Frontal cortex (tissue), 4 donors: ENCODE measurements at places on chromosomes 11 and 22.

GRCh38 chr11:60867871-60868681 is 734 bp downstream of the ZP1 start:
- DNase-seq = no peak

DNA sequence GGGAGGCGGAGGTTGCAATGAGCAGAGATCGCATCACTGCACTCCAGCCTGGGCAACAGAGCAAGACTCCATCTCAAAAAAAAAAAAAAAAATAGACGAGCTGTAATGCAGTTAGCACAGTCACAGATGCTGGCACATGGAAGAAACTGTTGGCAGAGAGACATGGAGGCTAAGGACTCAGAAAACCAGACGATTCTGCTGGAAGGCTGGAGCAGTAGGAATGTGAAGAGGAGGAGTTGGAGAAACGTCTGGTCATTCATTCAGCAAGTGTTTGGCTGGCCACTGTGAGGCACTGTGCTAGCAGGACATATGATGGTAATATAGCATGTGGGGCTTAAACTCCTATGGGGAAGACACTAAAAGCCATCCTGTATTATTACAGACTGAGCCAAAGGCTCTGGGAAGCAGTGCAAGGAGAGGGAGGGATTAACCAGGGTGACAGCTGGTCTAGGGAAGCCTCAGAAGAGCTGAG is 5.0 kb downstream of the UQCR10 start:
- DNase-seq = no peak

DNA sequence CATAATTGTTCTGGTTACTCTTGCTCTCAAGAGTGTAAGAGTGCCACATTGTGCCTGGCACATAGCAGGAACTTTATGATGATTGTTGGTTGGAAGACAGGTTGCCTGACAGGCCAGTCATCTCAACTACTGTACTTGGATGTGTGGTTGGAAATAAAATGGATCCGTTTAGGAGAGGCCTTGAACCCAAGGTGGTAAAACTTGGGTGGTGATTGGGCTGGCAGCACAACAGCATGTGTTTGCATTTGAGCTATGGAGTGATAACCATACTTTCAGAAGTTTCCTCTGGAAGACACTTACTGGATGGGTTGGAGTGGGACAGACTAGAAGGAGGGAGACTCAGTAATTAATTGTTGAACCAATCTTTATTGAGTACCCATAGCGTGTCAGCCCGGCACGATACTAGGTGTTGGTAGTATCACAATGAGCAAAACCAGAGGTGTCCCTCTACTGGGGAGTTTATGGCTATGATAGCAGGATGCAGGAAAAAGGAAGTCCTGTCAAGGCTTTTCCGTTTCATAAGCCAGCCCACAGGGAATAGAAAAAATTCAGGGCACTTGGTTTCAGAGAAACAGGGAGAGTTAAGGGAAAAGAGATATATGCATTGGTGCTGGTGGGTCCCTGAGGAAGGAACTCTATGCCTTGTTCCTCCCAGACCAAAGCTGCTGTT is 3.1 kb upstream of the TMEM109 start:
- DNase-seq = no peak

DNA sequence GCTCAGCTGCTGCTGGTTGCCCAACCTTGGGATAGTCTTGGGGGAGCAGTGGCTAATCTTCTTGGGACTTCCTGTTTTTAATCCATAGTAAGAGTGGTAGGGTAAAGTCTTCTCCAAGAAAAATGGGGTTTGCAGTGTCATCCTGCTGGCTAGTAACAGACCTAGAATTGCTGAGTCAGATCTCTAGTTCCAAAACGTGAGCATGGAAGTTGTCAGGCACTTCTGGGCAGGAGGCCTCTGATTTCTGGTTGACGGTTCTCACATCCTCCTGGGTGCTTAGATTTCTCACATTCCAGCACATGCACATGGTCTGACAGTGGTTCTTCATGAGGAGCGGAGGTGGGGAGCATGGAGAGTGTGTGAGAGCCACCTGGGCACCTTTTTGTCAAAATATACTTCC is 410.0 kb downstream of the OPCML start:
- DNase-seq = no peak

DNA sequence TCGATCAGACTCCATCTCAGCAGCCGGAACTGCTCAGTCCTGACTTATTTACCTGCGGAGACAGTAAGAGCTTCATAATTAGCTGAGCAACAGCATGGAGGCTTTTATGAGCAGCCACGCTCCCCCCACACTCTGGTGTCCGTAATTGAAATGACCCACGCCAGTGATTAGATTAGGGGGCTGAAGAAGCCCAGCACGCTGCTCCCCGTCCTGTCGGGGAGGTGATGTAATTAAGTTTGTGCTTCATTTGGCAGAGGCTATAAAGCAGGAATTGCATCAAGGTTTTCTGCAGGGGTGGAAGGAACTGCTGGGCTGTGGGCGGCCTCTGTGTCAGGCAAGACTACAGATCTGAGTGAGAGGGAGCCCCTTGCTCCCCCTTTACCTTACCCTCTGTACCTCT is 22.8 kb upstream of the HTR3A start:
- DNase-seq = no peak

DNA sequence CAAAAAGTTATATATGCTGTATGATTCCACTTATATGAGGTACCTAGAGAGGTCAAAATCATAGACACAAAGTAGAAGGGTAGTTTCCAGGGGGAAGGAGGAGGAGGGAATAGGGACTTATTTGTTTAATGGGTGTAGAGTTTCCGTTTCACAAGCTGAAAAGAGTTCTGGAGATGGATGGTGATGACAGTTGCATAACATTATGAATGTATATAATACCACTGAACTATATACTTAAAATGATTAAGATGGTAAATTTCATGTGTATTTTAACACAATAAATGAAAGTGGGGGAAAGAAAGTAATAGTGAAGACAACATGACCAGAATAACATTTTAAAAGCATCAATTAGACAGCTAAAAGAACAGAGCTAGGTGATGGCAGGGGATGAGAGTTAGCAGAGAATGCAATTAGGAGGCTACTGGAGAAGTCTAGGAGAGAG is 51.2 kb downstream of the MRTFA start:
- no peak for DNase-seq

GRCh38 chr11:72897506-72897905 is 83.3 kb downstream of the ATG16L2 start:
- no peak for DNase-seq

GRCh38 chr22:37467391-37467955 is 18.7 kb downstream of the MFNG start:
- no peak for DNase-seq

- no peak for DNase-seq
Observed at GRCh38 chr22:40797427-40797826, 21.7 kb downstream of the SLC25A17 start.

DNA sequence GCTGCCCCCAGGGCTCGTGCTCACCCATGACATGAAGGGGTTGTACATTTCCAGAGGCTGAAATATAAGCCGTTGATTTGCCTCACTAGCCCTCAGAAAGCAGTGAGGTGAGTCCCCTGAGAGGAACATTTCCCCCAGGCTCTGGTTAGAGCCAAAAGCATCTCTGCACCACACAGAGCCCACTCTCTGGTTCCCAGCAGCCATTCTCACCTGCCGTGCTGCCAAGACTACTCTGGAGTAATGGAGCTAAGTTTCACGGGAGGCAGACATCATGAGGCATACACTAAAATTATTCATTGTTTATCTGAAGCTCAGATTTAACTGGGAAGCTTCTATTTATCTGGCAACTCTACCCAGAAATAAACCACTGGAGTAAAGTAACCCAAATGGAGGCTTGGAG is 40.8 kb downstream of the CACNA1I start:
- no peak for DNase-seq

DNA sequence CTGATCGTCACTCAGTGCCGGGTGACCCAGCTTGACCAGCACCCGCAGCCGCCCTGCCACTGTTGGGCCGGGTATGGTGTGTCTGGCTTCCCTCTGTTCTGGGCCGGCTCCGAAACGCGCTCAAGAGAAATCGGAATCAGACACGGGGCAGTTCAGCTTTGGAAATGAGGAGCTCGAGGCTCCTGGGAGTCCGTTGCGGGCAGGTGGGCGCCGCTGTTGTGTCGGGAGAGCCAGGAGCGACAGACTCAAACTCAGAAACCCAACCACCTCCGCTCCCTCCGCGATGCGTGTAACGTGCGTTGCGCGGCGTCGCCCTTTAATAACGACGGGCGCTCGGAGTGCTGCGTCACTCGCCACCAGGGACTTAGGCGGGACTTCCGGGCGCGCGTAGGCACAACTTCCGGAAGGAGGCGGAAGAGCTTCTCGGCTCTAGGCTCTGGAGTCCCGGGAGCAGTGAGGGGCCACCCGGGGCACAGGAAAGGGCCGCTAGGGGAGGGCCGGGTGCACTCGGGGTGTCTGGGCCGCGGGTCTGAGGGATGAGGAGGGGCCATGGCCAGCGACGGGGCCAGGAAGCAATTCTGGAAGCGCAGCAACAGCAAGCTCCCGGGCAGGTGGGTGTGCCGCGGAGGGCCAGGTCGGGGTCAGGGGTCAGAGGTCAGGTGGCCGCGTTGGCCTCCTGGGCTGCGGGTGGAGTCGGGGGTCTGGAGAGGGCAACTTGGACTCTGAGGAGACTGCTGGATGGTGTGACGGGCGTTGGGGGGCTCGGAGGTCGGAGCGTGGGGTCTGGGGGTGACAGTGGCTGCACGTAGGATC is at the start of gene TBC1D22A:
TSS of gene TBC1D22A (plus strand) at position 413 of the 813 bp plus-strand sequence. CDS start at position 550, 137 bp downstream.
- peak; percentile 92 for DNase-seq

DNA sequence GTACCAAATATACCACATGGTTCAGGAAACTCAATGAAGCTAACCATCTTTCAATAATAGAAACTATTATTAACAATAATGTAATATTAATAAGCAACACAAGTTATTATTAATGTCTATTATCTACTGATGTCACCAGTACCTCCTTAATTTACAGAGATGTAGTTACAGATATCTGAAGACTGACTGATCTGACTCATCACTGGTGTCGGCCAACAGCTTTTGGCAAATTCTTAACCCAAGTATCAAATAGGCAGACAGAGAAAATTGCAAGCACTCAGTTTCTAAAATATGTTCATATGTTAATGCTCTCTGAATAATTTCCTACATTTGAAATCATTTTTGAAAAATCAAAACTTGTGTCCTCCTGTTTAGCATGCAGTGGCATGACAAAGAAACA is 100.4 kb upstream of the DDI1 start:
- DNase-seq = no peak

DNA sequence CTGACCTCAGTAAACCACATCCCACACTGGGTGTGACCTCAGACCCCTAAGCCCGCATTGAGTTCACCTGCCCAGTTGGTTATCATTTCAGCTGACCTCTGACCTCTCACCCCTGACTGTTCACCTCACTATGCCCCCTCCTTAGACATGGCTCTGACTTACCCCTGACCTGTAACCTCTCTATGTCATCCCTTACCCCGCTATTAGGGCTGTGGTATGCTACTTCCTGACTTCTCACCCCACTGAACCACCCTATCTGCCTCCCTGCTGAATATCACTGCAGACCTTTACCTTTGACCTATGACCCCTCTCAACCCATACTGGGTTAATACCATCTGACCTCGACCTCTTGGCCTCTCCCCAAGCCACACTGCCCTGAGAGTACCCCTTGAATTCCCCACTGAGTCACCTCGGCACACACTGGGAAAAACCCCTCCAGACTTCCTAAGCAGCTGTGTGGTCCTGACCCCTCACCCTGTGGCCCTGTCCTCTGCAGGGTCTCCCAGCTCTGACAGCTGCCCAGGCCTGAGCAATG is 8.3 kb downstream of the PLCB3 start:
- no peak for DNase-seq

- no peak for DNase-seq
Observed at GRCh38 chr11:9160166-9160565, 68.8 kb upstream of the SCUBE2 start.

- DNase-seq = no peak
Observed at GRCh38 chr11:62857541-62857982, 18.2 kb upstream of the WDR74 start.

- no peak for DNase-seq
Observed at GRCh38 chr11:11320825-11321224, 32.2 kb downstream of the CSNK2A3 start.

GRCh38 chr22:42560781-42561180 is 7.0 kb downstream of the SERHL2 start:
- no peak for DNase-seq

DNA sequence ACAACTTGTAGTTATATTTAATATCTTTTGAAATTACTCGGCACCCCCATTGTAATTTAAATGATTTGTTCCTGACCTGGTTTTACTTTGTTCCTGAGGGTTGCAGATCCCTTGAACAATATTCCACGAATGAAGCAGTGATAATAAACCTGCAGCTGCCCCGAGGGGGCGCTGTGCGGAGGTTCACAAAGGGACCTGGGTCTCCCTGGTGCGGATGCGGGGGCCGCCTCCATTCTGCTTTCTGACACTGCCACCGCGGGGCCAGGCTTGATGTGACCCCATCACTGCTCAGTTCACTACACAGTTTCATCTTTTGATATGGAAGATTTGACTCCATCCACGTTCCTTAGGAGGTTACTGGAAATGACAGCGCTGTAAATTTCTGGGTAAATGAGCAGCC is 62.9 kb upstream of the PRODH start:
- DNase-seq = no peak

DNA sequence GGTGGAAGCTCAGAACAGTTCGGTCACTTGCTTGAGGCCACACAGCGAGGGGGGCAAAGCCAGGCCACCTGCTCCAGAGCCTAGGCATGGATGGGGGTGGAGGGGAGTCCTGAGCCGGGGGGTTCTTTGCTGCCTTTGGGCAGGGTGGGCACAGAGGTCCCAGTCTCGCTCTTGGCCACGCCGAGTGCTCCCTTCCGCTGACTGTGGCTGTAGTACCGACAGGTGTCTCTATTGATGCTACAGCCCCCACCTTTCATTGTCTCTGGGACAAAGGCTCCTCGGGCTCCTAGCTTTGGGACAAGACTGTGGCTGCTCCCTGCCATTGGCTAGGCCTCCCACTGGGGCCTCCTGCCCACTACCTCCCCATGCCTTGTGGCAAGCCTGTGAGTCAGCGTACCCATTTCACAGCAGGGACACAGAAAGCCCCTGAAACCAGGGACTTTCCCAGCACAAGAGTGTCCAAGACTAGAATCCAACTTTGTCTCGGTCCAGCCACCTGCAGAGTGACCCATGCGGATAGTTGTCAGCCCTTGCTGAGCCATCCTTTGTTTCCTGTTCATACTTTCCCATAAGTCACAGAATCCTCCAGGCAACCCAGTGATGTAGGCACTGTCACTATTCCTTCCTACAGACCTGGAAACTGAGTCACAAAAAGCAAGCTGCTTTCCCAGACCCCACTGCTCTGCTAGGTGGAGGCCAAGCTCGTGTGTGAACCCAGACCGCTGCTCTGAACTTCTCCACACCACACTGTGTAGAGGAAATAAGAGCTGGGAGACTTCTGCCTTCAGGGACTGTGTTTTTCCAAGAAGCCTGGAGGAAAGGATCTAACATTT is 17.2 kb downstream of the MYEOV start:
- no peak for DNase-seq

GRCh38 chr22:36907253-36908195 is 5.9 kb upstream of the CSF2RB start:
- DNase-seq = no peak
